ENCODE measurements at places on chromosomes 1 and 21.

DNA sequence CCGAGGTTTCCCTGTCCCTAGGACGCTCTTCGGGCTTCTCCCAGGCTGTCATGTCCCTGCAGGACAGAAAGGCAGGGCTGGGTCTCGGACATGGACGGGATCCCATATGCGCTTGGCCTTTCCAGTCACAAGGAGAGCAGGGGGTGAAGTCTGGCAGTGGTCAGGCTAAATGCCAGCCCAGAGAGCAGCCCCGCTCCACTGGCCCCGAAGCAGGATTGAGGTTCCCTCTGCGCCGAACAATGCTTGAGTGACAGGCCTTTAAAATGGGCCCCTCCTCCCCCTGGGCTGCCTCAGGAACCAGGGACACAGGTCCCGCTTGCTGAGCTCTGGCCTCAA is 12.7 kb downstream of the DRAXIN start:
- no peak for DNase-seq

- DNase-seq = no peak
Measured at GRCh38 chr1:109634292-109634691, 14.7 kb downstream of the AMPD2 start.

- no peak for DNase-seq
Measured at GRCh38 chr1:169859001-169859400, 34.7 kb downstream of the SCYL3 start.

- no peak for DNase-seq
Measured at GRCh38 chr1:201678264-201679101, 139.6 kb downstream of the NAV1 start.

GRCh38 chr1:76496871-76497270 is 370.4 kb upstream of the ST6GALNAC5 start:
- no peak for DNase-seq

GRCh38 chr21:14533499-14534428 is 12.4 kb downstream of the SAMSN1 start:
- no peak for DNase-seq

DNA sequence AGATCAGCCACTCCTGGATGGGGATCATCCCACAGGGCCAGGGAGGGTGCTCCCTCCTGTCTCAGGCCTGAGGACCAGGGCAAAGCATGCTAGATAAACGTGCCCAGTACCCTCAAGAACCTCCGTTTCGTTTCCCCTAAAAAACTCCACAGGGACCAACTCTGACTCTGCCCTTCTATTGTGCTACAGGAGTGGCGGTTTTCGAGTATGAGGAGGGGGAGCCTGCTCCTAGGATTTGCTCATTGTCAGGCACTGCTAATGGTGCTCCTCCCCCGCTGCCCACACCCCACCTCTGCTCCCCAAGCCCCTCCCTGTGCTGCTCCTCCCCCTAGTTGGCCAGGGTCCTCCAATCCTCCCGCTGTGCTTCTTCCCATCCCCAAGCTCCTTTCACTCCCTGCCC is 32.0 kb downstream of the PGBD5 start:
- no peak for DNase-seq

DNA sequence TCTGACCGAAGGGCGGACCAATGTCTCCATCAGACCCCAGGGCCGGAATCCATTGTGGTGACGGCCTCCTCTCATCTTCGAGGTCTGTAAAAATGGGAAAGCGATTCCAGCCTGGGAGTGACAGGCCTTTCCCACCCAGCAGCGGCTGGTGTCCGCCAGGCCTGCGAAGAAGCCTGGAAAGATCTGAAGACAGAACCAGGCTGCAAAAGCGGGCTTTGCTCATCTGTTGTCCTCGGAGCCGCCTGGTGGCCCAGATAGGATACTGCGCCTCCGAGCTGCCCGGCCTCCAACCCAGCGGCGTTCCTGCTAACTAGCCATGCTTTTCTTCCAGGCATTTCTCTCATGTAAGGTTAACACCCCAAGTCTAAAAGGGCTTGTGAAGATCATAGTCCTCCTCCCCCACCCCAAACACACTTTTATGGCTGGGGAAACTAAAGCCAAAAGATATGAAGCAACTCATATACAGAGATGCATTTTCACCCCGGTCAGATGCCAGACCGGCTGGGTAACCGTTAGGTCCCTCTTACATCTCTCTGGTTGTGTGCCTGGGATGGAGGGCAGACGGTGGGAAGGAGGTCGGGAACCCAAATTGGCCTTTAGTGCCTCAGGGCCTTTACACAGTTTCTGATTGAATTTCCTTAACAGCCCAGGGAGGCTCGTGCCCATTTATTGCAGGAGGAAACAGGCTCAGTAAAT is 1.9 kb upstream of the DHRS3 start:
- peak; percentile 77 for DNase-seq

DNA sequence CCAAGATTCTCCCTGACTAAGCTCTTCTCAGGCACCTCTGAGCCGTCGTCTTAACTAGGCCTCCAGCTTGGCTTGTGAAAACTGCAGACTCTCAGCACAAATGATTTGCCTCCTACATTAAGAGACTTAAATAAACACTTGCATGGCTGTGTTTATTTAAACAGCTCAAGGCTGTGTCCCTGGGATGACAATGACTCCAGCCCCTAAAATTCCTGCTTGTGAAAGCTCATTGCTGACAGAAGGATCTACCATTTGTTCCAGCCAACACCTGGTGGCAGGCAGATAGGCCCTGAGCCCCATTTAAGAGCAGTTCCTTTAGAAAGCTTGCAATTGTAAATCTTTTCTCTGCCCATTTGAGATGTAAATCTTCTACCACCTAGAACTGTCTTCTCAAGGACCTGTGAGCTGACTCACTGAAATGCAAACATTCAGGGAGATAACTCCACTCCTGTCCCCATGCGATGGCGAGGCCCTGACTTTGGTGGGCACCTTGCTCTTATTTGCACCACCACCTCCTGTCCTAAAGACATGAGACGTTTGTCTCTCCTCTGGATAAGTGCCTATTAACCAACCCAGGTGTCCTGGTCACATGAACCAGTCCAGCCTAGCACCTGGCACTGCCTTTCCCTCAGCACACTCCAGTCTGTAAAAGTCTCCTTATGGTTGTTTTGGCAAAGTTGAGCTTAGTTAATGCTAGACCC is 15.1 kb upstream of the PCP4 start:
- DNase-seq = no peak

GRCh38 chr1:61491497-61491896 is 233.4 kb downstream of the TM2D1 start:
- DNase-seq = no peak

DNA sequence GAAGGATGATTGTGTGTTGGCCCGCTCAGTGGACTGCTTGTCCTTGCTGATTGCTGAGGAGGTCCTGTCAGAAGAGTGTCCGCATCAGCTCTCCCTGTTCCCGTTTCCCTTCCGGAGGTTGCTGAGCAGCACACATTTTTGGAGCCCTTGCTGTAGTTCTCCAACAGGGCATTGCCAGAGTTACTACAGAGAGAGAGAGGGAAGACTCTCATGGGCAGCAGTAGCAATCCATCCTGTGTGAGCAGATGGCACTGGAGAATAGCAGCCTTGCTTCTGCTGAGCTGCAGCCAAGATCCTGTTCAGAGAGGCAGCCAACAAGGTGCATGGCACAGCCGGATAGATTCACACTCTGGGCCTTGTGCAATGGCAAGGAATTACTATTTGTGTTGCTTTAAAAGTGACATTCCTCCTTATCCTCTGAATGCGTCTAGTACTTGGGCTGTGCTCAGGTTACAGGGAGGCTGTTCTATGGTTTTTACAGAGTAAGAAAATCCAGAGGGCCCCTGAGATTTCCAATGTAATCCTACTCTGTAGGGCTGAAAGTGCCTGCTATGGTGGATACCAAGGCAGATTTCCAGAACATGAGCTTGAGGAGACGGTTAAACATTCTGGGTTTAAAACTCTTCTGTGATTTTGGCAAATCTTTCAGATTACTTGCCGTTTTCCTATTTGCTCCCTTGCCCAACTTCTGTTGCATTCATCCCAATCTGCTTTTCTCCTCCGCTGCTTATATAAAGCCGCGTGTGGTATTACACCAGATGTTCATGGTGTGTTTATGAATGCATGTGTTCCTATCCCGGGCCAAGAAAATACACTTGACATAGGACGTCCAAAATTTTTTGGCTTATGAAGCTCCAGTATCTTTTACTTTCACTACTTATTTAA is 27.4 kb downstream of the AK4 start:
- DNase-seq = no peak

DNA sequence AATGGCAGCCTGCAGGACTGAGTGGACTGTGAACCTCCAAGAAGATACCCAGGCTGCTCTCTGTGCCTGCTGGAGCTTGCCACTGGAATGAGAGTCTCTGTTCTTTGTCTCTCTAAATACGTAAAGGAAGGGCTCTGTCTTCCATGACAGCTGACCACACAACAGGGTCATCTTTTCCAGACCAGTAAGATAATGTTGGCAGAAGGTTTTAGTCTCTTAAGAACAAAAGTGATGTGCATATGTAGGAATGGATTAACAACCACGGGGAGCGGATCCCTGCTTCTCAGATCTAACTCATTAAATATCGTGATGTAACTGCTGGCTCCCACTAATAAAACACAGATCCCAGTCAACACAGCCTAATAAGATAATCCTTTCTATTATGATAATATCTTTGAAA is 67.5 kb downstream of the MAP10 start:
- no peak for DNase-seq

GRCh38 chr1:48917901-48918603 is 141.4 kb upstream of the BEND5 start:
- no peak for DNase-seq

DNA sequence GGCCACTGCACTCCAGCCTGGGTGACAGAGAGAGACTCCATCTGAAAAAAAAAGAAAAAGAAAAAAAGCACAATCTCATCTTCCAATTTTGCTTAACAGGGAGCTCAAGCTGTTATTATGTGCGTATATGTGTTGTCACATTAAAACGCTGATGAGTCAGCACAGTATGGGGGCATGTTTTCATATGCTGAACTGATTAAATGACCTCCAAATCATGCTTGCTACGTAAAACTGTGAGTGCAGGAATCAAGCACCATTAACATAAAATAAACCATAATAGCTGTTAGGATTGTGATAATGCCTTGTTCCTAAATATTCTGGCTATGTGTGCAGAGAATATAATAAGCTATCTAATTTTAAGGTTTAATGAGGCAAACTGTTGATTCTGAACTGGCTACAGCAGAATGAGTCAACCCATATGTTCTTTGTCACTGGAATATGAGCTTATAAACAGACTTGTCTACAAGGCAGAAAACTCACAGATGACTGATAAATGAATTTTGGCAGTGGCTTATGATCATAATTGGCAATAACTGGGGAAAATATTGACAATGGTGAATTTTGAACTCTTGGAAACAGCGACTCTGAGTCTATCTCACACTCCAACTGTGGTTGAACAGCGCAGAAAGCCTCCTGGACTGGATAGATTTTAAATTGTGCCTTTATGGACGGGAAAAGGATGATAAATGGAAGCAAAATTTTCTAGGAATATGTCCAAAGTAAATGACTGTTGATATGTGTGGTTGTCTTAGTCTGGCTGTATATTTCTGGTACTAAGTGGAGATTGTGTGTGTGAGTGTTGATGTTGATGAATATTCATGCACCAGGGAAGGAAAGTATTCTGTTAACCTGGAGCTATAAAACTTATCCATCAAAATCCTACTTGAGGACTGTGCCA is 75.5 kb downstream of the VCAM1 start:
- no peak for DNase-seq

DNA sequence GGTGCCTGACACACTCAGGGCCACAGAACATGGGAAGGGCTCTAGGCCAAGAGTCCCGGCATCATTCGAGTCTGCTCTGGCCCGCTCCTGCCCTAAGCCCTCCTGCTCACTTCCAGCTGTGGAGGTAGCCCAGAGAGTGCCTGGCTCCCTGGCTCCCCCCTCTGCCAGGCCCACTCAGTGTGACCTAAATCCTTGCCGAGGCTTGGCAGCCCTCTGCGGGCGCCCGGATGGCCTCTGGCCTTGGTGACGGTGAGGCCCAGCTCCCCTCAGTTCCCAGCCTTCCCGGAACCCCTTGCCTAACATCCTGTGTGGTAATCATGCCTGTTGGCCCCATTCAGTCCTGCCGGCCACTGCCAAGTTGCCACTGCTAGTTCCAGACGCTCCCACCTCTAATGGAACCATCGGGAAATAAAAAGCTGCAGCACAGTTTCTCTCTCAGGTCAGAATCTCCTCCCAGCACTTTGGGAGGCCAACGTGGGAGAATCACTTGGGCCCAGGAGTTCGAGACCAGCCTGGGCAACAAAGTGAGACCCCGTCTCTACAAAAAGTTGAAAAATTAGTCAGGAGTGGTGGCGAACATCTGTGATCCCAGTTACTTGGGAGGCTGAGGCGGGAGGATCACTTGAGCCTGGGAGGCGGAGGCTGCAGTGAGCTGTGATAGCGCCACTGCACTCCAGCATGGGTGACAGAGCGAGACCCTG is 1.2 kb upstream of the H6PD start:
- no peak for DNase-seq

GRCh38 chr1:230104395-230105244 is 37.6 kb downstream of the GALNT2 start:
- DNase-seq = peak; percentile 82

- DNase-seq = no peak
Measured at GRCh38 chr21:31043471-31043870, 5.2 kb upstream of the KRTAP19-8 start.

- no peak for DNase-seq
Measured at GRCh38 chr1:178461701-178462100, 35.1 kb downstream of the CLEC20A start.

- DNase-seq = no peak
Measured at GRCh38 chr1:208207388-208208131, 36.6 kb downstream of the PLXNA2 start.

GRCh38 chr21:14697769-14698168 is 151.7 kb upstream of the SAMSN1 start:
- no peak for DNase-seq

DNA sequence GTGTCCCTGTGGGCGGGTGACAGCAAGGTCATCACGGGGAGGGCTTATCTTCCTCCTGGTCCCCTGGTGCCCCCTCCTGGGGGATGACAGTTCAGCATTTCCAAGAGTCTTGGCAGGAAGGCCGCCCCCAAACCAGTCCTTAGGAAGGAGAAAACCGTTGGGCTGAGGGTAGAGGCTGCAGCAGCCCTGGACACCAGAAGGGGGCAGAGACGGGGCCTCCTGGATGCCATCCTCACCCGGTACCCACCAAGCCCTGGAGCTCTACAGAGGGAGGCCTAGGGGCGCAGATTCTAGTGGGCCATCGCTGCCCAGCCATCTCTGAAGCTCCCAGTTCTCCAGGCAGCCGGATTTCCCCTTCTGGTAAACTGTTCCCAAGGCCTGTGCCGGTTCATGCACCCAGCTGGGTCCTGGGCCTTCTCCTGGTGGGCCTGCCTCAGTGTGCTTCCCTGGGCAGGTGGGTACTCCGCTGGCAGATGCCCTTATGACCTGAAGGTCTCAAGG is 14.8 kb upstream of the ZNF669 start:
- DNase-seq = no peak

DNA sequence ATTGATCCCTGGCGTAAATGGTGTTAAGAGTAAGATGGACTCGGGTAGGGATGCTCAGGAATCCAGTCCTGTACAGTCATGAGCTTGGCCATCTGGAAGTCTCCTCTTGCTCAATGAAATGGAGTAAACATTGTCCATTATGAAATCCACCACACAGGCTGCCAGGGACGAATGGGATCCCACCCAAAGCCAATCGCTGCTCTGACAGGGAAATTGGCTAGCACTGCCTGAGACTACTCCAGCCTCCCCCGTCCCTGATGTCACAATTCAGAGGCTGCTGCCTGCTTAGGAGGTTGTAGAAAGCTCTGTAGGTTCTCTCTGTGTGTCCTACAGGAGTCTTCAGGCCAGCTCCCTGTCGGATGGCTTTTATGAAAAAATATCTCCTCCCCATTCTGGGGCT is at the start of gene HSD11B1:
Gene HSD11B1 (plus strand): TSS at position 263 of the 400 bp plus-strand sequence. CDS start 97 bp downstream, at position 360.
- DNase-seq = no peak
